ENCODE measurements at places on chromosomes 12 and 14.

GRCh38 chr14:88522393-88522792 is 32.4 kb downstream of the PTPN21 start:
- DNase-seq: no peak

GRCh38 chr14:25090716-25091454 is 40.9 kb upstream of the STXBP6 start:
- no peak for DNase-seq

GRCh38 chr12:47102406-47102805 is 22.6 kb upstream of the AMIGO2 start:
- DNase-seq: no peak

DNA sequence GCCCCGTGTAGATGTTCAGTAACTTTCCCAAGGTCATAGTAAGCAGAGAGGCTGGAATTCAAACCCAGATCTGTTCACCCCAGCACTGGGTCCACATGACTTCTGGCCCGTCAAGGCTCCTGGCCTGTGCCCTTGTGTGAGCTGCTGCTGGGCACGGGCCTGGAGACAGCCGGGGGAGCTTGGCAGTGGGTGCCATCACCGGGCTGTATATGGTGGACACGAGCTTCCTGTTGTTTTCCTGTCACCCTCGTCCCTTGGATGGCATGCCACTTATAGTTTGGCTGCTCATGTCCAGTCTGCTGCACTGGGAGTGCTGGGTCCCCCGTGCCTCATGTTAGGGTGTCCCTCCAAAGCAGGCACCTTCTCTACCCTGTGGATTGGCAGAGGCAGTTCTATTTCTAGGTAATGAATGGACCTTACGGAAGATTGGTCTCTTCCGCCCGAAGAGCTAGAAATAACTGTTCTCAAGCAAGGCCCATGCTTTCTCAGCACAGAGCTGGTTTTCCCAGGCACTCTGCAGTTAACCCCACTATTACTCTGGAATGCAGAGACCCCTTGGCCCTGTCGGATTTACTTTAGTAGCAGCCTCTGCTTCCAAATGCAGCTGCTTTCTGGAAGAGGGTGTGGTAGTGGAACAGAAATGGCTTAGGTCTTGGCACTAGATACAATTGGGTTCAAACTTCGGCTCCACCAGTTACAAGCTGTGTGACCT is 44.3 kb downstream of the ELK3 start:
- no peak for DNase-seq

DNA sequence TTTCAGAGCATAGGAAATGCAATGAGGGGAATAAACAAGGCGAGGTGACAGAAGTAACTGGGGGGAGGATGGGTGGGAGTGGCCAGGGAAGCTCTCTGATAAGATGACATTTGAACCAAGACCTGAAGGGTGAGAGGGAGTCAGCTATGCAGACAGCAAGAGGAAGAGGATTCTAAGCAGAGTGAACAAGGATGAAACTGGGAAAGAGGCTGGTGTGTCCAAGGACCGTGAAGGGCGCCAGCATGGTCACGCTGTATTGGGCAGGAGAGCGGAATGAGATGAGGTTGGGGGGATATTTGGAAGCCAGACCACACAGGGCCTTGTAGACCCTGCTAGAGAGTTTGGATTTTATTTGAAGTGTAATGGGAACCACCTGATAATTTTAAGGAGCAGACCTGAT is 10.5 kb upstream of the PPP1R1A start:
- no peak for DNase-seq

- no peak for DNase-seq
Observed at GRCh38 chr14:57031474-57031873, 221.2 kb upstream of the OTX2 start.

GRCh38 chr12:4088451-4088850 is 185.1 kb upstream of the CCND2 start:
- no peak for DNase-seq

DNA sequence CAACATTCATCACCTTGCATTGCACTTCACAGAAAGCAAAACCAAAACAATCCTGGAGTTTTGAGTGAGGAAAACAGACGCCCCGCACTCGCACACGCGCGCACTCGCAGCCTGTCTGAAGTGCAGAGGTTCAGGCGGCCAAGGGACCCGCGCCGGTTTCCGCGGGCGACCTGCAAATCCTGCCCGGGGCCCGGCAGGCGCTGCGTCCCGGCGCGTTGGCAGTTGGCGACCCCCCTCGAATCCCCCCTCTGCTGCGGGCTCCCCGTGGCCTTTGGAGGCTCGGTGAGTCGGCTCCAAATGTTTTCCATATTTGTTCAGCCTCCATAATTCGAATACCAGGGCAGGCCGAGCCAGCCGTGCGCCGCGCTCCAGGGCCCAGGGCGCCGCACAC is at the start of gene SSPN:
Gene SSPN (plus strand): TSS at position 324 of the 391 bp plus-strand sequence. CDS start 100 bp downstream, outside the sequence.
- DNase-seq: no peak

GRCh38 chr12:7144414-7145120 is 14.4 kb downstream of the CLSTN3 start:
- DNase-seq: no peak

- DNase-seq: no peak
Observed at GRCh38 chr12:64895526-64895925, 71.1 kb downstream of the TBC1D30 start.

GRCh38 chr12:56382611-56383010 is 20.0 kb upstream of the APOF start:
- DNase-seq: no peak

DNA sequence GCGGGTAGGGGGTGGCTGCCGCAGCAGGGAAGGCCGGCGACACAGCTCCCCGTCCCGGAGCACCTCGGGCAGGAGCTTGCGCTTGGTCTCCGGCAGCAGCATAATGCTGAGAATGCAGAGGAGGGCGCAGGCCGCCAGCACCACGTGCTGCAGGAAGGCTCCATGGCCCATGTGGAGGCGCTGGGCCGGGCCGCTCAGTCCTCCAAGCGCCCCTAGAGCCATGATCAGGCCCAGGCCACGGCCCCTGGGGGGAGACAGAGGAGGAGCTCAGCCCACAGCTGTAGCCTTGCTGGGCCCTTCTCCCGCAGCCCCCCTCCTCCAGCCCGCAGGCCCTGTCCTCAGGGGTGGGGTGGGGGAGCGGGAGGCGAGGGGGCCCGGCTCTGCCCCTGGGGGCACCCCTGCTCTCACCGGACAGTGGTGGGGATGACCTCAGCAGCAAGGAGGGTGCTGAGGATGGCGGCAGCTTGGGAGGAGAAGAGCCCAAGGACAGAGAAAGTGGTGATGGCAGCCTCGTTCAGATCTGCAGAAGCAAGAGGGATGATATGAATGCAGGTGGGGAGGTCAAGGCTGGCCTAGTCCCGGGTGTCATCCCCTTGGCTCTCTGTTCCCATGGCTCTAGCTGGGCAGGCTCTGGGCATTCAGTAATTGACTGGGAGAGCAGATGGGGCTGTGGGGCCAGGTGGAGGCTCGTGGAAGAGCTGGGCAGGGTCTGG is 5.8 kb downstream of the SLC22A17 start:
- no peak for DNase-seq

GRCh38 chr14:58607952-58608317 is 29.8 kb upstream of the DACT1 start:
- DNase-seq: no peak

DNA sequence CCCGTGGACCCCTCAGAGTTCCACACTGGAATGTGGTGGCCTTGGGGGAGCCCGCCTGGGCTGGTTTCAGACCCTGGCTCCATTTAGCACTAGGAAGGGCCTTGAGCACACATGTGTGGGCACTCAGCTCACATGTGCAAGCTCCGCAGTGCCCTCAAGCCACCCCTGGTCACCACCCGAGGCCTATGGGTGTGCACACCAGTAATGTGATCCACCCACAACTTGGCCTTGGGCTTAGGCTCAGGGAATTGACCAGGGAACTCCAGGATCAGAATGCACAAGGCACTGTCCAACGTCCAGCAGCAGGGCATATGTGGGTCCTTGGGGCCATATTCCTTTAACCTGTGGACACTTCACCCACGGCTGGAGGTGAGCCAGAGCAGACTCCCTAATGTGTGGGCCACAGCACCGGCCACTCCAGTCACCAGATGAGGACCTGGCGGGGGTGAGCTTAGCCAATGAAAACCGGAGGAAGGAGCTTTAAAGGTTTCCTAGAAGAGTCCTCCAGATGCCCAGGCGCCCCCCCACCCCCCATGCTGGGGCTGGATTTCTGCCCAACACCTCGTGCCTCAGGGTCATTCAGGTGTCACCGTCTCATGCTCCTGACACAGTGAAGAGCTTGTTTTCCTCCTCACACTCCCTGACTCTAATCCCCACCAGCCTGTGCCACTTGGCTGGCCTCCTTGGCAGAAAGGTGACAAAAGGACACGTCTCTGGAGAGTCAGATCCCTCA is 209.2 kb downstream of the ZFP36L1 start:
- no peak for DNase-seq

GRCh38 chr12:108597559-108598471 is at the start of gene TMEM119:
TMEM119 (minus strand) TSS chr12:108598084; CDS start chr12:108592383, 5,701 bp downstream.
- DNase-seq: no peak

DNA sequence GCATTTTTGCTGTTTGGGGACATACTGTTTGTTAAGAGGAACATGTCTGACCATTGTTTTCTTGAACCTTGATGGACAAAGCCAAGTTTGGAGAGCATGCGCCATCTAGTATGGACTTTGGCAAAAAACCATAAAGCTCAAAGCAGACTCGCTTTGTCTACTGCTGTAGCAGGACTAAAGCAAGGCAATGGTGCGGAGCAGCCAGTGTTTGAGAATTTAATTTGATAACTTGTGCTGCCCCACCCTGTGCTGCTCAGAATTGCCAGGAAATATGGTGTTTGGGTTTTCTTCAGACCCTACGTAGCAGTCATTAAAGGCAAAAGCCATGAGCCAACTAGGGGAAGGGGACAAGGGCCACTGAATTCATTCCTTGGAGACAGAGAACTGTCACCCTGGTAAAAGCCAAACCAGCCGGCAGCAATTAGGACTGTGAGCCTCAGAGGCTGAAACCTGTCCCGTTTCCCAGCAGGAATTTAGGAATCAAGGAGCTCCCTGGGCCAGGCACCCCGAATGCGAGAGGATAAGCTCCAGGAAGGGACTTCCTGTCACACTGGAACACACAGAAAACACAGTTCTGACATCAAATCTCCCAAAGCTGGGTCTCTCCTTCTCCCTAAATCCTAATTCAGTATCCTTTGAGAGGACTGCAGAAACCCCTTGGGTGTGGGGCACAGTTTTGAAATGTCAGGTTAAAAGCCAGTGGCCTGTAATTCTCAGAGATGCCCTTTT is 1.1 kb downstream of the AVIL start:
- DNase-seq: no peak

DNA sequence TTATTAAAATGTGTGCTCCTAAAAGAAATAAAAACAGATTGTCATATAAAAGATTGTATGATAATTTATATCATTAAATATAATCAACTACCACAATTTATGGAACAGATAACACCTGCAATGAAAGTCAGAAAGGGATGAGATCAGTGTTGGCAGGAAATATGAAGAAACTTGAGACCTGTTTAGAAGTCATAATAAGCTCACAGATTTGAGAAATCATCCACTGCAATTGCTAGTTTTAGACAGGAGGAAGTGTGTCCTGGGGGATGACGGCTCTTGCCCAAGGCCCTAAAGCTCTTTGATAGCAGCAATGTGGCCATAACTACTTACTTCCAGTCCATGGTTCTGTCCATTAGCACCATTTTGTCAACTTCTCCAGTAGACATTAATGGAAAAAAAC is 122.8 kb upstream of the SOX5 start:
- DNase-seq: no peak

- no peak for DNase-seq
Observed at GRCh38 chr12:66947119-66947518, 268.2 kb upstream of the GRIP1 start.

DNA sequence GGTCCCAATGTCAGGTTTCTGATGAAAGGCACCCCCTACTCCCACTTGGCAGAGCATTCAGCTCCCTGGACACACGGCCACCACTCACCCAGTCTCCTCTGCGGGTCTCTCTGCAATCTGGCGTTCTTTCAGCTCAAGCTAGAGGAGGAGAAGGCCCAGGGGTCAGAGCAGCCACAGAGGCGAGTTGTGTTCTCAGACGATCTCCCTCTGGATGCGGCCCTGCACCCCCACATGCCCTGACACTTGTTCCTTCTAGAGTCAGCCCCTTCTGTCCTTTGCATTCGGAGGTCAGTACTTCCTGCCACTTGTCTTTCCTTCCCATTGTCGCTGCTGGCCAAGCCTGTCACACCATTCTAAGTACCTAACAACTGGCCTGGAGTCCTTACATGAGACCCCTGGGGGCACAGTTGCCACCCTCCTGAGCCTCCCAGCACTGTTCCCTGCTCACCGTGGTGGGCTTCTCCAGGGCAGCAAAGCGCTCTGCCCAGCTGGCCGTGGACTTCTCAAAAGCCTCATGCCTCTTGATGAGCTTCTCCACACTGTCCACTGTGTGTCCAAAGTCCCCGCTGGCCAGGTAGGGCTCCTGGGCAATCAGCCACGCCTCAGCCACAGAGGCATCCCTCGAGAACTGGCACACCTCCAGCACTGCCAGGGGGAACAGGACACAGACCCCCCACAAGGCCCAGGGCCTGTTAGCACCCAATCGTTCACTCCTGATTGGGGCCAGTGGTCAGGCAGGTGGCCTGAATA is 63.2 kb downstream of the PLEKHG3 start:
- DNase-seq: no peak

DNA sequence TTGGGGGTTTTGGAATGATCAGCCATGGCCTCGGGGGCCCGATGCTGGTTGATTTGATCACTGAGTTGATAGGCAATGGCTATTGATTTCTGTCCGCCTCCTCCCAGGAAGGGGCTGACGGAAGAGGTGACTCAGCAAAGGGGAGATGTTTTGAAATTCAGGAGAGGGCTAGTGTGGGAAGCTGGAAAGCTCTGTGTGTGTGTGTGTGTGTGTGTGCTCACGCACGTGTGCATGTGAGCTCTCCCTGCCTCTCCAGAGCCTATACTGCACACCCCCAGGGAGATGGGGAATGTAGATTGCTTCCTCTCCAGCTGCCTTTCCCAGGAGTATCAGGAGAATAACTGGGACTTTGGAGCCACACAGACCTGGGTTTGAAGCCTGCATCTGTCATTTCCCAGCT is 184.9 kb upstream of the MYL2 start:
- DNase-seq: no peak

- no peak for DNase-seq
Observed at GRCh38 chr12:118328486-118329330, 44.0 kb downstream of the TAOK3 start.

DNA sequence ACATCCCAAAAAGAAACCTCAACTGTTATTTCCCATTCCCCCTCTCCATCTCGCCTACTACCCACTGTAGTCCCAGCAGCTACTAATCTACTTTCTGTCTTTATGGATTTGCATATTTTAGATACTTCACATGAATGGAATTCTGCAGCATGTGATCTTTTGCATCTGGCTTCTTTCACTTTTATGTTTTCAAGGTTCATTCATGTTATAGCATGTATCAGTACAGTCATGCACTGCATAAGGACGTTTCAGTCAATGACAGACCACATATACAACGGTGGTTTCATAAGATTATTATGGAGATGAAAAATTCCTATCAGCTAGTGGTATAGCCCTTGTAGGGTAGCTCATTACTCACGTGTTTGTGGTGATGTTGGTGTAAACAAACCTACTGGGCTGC is 24.5 kb downstream of the PCNX4 start:
- no peak for DNase-seq

GRCh38 chr12:28991626-28992025 is 157.5 kb upstream of the FAR2 start:
- no peak for DNase-seq

- DNase-seq: no peak
Observed at GRCh38 chr14:95193081-95193480, 35.8 kb upstream of the DICER1 start.

GRCh38 chr12:49089821-49090773 is 4.5 kb downstream of the DHH start:
- DNase-seq: no peak

Measured in DMS 273 treated with DMSO at 0.1 percent for 48 hours (cell line).